ENCODE measurements at places on chromosomes 4 and X.

DNA sequence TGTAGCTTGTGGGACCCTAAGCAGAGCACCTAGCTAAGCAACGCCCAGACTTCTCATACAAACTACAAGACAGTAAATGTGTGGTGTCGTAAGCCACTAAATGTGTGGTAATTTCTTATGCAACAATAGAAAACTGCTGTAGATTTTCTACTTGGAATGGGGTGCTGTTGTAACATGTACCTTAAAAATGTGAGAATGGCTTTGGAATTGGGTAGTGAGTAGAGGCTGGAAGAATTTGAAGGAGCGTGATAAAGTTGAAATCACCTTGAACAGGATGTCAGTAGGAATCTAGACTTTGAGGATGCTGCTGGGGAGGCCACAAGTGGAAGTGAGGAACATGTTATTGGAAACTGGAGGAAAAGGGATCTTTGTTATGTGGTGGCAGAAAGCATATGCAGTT lies 43.2 kb upstream of the FUNDC1 start:
- no peak for DNase-seq

- DNase-seq: no peak
Measured at GRCh38 chrX:155877288-155877687, 3.9 kb upstream of the VAMP7 start.

DNA sequence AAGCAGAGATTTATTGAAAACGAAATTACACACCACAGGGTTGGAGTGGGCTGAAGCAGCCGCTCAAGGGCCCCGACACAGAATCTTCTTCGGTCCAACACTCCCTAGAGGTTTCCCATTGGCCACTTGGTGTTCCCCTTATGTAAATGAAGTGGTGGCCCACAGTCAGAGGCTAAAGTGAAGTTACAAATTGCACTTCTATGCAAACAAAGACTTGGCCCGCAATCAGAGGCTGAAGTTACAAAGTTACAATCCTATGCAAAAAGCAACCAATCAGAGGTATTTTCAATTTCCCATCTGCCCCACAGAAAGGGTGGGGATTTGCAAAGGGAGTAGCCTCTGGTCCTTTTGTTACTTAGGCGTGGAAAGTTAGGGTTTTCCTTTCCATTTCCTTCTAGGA lies 35.7 kb upstream of the SLC25A43 start:
- DNase-seq: no peak

GRCh38 chr4:73450398-73451004 lies 14.5 kb downstream of the AFP start:
- DNase-seq: no peak

- DNase-seq: no peak
Measured at GRCh38 chr4:125049711-125050110, 265.0 kb upstream of the FAT4 start.

DNA sequence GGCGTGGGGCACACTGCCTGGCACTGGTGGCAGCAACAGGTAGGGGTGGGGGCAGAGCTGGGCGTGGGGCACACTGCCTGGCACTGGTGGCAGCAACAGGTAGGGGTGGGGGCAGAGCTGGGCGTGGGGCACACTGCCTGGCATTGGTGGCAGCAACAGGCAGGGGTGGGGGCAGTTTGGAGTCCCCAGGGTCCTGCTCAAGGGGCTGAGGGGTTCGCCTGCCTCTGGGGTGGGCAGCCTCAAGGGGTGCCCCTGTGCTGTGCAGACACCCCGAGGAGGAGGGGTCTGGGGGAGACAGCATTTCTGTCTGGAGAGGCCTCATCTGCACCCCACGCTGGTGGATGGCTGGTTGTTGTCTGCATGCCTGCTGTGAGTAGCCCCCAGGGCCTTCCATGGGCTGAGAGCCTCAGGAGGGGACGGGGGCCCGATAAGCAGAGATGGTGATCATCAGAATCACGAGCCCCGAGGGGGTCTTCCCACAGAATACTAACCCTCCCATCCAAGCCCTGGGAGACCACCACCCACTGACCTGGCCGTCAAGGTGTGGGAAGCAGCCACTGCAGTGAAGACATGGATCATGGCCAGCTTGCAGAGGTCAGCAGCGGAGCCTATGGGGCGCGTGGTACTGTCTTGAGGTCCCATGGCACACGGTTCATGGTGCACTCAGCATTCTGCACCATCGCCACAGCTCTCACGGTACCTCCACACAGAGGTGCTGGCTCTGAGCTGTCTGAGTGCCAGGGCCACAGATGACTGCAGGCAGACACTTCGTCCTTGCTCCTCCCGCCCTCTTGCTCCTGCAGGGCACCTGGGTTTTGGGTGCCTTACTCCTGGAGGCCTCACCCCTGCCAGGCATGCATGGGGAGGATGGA lies 21.5 kb downstream of the NAT8L start:
- no peak for DNase-seq

DNA sequence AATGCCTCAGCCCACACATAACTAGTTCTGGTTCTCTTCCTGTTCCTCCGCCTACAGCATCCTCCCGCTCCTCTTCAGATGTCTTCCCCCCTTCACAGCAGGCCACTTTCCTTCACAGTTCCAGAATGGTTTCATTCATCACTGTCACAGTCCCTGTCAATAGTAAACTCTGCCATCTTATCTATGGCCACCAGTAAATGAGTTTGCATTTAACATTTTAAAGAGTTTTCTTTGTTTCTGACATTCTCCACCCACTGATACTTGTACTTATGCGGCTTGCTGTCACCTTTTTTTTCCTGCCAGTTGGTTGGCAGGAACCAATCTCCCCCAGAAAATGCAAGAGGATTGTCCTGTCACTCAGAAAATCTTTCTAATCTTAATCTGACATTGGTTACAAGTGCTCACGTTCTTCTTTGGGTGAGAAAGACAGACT lies 114.1 kb downstream of the GLUD2 start:
- DNase-seq: no peak

- no peak for DNase-seq
Measured at GRCh38 chr4:77613267-77613666, 7.6 kb downstream of the CXCL13 start.

DNA sequence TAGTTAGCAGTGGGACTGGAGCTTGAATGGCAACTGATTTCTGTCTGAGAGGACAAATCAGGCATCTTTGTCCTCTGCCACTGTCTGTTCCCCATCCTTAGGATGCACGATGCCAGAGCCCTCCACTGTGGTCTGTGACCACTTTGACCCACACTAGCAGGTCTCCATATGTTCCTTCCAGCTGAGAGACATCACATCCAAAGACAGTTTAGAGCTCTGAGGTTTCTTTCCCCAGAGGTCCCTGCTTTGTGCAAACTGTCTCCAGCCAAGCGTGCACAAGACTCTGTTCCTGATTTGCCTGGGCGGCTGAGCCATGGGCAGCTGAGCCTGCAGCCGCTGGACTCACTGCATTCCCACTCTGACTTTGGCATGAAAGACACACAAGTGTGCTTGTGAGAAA lies 98.0 kb downstream of the PTTG2 start:
- no peak for DNase-seq

DNA sequence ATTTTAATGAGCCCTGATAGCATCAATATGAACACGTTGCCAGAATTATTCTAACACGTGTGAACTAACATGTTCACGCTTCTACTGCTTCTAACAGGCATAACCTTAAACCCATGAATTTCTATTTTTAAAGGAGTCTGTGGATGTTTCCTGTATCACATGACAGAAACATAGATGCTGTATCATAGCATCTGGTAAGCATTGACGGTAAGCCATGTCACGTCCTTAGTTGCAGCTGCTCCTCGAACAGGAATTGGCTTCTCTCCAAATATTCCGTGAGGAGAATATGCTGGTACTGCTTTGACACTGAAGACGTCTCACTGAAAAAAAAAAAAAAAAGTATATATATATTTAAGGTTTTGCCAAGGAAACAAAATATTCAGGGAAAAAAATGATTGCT lies 105.1 kb upstream of the MXRA5 start:
- DNase-seq: no peak

- no peak for DNase-seq
Measured at GRCh38 chrX:12910423-12911121, 4.2 kb downstream of the TLR8 start.

DNA sequence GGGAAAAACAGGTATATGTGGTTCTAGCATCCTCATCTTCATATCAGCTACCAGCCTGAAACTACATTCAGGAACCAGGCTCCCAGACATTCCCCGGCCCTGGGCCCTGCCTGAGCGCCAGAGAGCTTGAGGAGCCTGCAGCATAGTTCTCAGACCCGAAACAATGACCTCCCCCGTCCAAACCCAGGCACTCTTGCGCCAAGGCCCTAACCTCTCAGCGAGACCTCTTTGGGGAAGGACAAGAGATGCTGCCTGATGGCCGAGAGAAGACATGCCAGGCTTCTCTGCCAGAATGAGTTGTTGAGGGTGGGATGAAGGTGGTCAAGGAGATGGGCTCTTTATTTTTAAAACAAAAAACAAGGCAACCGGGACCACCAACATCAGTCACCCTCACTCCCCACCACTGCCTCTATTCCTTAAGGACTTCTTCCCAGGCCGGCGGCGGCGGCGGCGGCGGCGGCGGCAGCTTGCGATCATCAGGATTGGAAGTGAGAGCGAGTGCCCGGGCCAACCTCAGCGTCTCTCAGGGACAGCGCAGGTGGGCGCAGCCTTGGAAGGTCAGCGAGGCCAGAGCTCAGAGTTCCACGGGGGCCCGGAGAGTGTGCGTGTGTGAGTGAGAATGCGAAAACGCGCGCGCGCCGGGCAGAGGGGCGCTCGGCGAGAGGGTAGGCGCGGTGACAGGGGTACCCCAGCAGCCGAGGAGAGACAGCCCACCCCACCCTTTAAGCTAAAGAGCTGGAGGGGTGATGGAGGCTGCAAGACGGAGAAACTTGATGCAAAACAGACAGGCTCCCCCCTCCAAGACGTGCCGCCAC lies 601 bp downstream of the INPP4B start:
- no peak for DNase-seq

- DNase-seq: no peak
Measured at GRCh38 chrX:138128027-138128671, 562.2 kb downstream of the ZIC3 start.

DNA sequence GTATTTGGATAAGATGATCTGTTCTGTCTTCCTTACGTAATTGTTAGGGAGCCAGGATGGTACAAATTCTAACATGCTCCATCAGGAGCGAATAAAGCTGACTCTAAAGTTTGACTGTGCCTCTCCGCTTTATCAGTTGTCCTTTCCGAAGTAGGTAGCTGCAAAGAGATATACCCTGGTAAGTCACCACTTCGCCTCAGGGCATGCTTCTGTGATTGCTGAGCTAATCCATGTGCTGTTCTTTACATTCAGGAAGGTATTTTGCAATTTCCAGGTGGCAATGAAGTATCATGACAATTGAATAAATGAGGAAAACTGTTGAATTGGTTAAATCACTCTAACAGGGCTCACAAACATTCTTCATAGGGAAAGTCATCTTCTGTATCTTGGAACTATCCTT lies 38.9 kb downstream of the KIT start:
- no peak for DNase-seq

DNA sequence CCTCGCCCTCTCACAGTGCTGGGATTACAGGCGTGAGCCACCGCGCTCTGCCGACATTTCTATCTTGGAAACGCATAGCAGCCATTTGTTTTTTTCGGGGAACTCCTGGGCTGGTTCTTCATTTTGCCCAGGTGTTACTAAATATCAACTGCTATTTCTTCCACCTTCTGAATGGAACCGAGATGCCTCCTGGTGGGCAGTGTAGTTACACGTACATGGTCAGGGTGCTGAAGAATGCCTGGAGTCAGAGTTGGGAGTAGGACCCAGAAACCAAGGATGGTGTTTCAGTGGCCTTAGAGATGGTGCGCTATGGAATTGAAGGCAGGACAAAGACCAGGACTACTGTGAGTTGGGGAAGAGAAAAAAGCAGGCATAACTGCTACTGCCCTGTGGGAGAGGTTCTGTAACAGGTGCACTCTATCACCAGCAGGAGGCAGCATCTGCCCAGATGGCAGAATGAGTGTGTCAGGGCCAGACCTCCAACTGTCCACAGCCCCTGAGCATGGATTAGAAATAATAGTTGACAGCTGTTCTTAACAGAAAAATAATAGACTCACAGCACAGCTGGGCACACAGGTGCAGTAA lies 81.7 kb downstream of the ZC4H2 start:
- peak; percentile 49 for DNase-seq

DNA sequence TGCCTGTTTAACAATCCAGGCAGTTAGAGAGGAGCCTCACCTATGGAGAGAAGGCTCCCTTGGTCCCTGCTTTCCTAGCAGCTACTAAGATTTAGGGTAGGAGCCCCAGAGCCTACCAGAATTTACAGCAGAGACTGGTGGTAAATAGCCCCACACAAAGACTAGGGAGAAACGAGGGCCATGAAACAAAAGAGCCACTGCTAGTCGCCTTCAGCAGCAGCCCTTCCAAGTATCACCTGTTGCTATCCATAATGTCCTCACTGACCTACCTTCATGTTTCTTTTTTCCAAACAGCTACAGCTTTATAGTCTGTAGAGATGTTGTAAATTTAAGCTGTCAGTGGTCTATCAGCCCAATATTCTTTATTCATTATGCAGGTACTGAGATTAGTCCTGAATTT lies 25.3 kb downstream of the ARHGEF6 start:
- no peak for DNase-seq

GRCh38 chrX:68989865-68990606 lies 161.2 kb downstream of the EFNB1 start:
- DNase-seq: no peak

DNA sequence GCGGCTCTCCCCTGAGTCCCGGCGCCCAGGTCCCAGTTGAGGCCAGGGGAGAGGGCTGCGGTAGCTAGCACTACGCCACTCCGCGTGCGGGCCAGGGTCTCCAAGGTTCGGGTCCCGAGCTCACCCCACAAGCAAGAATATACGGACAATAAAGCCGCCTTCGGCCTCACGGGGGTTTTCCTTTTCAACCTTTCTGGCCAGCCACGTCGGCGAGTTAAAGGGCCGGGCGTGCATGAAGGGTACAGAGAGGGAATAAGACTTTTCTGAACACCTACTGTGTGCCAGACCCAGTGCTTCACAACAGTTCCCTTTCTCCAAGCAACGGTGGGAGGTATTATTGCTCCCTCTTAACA lies 138.5 kb upstream of the ZIC3 start:
- DNase-seq: no peak

- no peak for DNase-seq
Measured at GRCh38 chr4:13367244-13367643, 116.9 kb downstream of the RAB28 start.

DNA sequence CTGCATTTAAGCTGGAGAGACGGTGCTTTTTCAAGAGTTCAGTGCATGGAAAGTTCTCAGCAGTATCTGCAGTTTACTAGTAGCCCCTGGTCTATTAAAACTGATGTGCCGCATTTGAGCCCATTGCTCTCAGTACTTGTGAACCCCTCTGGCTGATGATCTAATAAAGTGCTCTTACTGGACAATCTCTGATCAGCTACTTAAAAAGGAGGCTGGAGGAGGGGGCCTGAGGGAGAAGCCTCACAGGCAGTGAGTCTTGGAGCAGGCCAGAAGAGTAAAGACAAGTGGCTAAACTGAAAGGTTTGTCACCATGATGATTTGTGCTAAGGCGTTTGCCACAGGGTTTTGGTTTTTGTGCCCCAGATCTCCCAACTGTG lies 138.5 kb downstream of the ARX start:
- no peak for DNase-seq

- DNase-seq: peak; percentile 47
Measured at GRCh38 chrX:135185795-135186443, 14.7 kb upstream of the CT55 start.

All from stimulated activated effector memory CD8-positive, alpha-beta T cell treated with anti-CD3 and anti-CD28 coated beads, Interleukin-12 subunit alpha, Interleukin-12 subunit beta, amount 100 ng/mL, for 72 hours (primary cell).